ENCODE measurements at places on chromosomes 7 and 10.

- DNase-seq: no peak
Observed at GRCh38 chr7:124022551-124022950, 10.3 kb downstream of the TMEM229A start.

- peak; percentile 7 for DNase-seq
Observed at GRCh38 chr10:64396105-64396708, 875.0 kb downstream of the REEP3 start.

GRCh38 chr10:123807444-123808035, 84.1 kb downstream of the CPXM2 start:
- DNase-seq: no peak

DNA sequence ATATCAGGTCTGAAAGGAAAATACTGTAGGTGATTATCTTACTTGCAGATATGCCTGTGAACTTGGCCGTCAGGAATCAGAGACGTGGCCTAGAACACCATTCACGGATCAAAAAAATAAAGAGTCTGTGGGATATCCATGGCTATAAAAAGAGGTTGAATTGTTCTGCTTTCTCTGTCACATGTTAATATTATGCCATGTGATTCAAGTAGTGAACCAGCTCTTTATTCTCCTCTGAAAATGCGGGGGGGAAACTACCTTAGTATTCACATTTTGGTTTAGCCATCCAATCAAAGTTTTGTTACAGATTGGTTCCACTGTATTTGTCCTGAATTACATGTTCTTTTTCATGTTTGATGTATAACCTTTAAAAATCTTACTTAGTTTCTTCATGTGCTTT, 120.5 kb downstream of the CCNY start:
- no peak for DNase-seq

GRCh38 chr7:4822677-4823076, 39.2 kb downstream of the PAPOLB start:
- no peak for DNase-seq

DNA sequence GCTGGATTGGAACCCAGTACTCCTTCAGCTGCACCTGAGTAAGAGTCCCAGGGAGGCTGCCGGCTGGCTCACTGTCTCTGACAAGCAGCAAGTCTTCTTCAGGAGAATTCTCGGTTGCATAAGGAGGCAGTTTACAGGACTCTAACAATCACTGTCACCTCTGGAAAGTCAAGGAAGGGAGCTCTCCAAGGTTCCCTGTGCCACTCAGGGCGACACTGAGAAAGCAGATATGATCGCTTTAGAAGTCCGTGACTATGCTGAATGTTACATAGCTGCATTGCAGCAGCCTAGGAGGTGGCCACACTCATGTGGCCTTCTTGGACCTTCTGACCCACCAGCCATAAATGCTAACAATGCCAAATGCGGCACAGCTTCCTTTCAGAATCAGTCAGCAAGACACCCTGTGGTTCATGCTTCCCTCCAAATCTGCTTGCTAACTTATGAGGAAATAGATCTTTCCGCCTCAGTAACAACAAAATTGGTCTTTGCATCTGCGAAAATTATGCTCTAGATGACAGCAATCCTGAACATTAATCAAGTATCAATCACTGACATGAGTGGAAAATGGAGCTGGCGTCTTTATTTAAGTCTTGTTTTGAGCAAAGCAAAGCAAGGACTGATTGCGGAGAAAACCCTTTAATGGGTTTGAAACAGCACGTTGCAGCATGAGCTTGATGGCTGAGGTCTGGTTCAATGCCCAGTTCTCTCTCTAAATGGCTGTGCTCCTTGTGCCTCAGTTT, 132.9 kb downstream of the ATXN7L1 start:
- no peak for DNase-seq

GRCh38 chr10:86905429-86905828, 52.0 kb downstream of the MMRN2 start:
- no peak for DNase-seq

DNA sequence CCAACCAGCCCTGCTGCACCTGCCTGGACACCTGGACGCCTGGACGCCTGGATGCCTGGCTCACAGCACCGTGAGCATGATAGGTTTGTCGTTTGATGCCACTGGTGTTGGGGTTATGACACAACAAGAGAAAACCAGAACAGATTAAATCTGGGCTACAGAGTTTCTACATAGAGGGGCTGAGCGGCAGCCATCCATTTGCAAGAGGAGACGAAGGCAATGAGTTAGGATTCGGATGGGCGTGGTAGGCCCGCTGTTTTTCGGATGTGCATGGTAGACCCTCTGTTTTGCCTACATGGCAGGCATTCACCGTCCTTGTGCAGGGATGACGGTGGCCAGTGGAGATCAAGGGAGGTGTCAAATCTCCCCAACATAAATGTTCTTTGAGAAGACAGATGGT, 121.5 kb upstream of the RNF32 start:
- no peak for DNase-seq

DNA sequence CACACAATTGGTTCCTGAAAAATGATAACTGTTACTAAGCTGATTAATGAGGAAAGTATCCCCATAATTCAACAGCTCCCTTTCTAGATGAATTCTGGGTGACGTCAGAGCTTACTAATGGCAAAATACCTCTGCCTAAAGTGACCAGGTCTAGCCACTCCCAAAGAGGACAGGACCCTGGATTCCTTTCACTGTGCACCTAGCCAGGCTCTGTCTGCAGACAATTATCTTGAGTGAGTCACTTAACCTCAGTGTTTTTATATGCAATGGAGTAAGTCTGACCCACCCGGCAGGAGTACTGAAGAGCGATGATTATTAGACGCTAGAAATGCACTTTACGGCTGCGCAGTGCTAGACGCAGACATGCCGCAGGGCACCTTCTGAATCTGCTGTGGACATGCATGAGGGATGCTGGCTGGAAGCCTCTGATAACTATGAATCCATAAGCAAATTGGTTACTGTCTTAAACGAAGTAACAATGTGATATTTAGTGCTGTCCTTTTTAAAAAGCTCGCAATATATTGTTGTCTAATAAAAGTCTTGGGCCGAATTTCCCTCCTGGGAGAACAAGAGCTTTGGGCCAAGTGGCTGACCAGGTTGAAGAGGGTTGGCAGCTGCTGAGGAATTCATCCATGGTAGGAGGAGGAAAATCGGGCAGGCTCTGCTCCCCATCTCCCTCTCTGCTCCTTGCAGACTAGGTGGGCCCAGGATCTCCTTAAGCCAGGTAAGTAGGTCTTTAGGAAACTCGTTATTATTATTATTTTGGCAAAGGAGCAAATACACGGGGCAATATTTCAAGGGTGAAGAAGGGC, 4.6 kb upstream of the INPP5A start:
- peak; percentile 52 for DNase-seq

DNA sequence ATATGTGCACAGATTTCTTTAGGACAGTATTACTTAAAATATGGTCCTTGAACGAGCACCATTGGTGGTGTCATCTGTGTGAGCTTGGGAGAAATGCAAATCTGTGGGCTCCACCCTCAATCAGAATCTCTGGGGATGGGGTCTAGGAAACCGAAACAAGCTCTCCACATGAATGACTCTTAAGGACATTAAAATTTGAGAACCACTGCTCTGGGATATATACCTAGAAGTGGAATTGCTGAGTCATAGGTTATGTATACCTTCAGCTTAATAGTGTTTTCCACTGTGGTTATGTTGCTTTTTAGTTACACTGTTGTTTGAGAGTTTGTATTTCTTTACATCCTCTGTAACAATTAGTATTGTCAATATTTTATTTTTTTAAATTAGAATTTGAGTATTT, 24.0 kb downstream of the ZNRF2 start:
- DNase-seq: no peak

DNA sequence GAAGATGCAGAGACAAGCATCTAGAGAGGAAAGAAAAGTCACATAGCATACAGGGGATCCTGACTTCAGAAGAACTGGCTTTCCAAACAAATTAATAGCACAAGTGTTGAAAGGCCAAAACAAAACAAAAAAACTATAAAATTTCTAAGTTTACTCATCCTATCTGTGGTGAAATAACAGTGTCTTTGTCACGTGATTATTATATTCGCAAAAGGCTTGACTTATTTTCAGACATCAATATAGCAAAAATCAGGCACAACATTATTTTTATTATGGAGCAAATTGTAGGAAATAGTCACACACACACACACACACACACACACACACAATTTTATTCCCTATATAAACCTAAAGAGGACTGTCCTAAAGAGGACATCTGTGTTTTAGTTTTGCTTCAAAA, 272.3 kb downstream of the CNTNAP2 start:
- no peak for DNase-seq

DNA sequence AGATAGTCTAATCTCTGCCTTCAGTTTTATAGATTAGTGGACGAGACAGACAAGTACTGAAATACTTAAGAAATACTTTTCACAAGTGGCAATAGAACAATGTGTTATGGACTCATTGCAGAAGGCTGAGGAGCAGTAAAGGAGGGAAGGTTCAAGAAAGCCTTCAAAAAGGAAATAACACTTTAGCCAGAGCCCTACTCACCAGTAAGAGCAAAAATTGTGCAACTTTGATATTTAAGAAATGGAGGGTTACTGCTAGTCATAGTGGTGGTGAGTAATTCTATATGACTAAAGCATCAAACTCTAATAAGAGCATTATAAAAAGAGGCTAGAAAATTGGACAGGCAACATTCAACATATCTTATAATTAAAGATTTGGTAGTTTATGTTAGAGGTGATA, 28.8 kb downstream of the PTPN12 start:
- DNase-seq: peak; percentile 60

GRCh38 chr7:92161271-92161670, 17.7 kb downstream of the LRRD1 start:
- DNase-seq: no peak

DNA sequence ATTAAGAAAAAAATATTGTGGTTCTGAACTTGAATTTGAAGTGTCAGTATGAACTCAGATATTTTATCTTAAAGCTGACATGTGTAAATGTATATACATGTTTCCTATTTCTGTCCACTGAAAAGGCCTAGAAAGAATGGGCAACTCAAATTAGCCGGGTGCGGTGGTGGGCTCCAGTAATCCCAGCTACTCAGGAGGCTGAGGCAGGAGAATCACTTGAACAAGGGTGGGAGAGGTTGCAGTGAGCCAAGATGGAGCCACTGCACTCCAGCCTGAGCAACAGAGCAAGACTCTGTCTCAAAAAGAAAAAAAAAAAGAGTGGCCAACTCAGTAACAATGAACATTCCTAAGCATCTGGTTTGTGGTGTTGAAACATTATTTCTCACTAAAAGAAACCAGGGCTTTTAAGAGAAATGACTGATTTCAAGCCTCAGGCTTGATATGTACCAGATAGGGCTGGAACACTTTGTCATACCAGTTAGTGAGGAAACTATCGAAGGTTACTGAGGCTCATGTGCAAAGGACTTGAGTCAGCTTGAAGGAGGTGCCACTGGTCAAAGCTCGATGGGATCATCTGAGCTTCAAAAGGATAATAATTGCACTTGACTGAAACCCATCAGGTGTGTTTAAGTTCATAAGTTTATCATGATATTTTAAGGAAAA, 40.5 kb downstream of the AOAH start:
- no peak for DNase-seq

GRCh38 chr10:38007991-38008390, 2.5 kb upstream of the ZNF33A start:
- no peak for DNase-seq

- no peak for DNase-seq
Observed at GRCh38 chr7:22607180-22607579, 107.2 kb upstream of the STEAP1B start.

- DNase-seq: peak; percentile 22
Observed at GRCh38 chr7:122528879-122529481, 169.9 kb downstream of the RNF133 start.

GRCh38 chr7:158053183-158053915, 534.3 kb downstream of the PTPRN2 start:
- no peak for DNase-seq

DNA sequence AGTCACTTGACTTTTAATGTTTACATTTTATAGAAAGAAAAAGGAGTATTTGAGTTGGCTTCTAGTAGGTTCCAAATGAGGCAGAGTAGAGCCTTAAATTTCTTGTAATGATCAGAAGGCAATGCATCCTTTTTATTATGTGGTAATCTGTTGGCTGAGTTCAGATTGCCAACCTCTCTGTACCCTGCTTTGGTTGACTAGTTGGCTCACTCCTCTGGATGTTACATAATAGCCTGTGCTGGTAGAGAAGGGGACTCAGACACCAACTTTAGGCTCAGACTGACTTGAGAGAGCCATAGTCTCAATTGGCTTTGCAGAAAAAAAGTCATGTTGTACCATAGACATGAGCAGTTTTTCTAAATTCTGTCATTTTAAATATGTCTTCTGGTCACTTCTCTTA, 46.8 kb upstream of the GLCCI1 start:
- no peak for DNase-seq

DNA sequence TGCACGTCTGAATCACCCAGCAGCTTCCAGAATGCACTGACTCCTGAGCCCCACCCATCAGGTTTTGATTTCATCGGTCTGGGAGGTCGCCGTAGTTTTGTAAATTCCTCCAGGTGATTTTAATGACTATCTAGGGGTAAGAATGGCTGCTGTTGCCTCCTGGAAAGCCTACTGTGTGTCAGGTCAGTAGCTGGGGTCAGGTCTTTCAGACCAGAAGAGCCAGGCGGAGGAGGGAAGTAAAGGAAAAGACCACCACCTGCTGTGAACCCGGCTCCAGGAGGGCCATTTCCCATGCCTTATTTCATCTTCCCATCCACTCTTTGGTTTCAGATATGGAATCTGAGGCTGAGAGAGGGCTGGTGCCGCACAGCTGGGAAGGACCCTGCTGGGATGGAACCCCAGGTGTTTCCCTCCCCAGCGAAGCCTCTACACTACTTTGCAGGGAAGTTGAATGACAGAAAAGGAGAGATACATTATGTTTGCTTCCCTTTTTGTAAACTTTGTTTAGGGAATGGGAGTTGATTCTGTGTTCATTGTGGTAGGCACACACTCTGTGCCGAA, 19.8 kb downstream of the ADAMTS14 start:
- no peak for DNase-seq

- DNase-seq: no peak
Observed at GRCh38 chr7:159104188-159104920, 40.3 kb downstream of the VIPR2 start.
